ENCODE measurements at places on chromosomes 2 and 18.

- DNase-seq = no peak
These were observed 9.7 kb upstream of the RMC1 start for GRCh38 chr18:23493654-23494053.

GRCh38 chr18:27118973-27119372 lies 66.1 kb downstream of the CHST9 start:
- no peak for DNase-seq

DNA sequence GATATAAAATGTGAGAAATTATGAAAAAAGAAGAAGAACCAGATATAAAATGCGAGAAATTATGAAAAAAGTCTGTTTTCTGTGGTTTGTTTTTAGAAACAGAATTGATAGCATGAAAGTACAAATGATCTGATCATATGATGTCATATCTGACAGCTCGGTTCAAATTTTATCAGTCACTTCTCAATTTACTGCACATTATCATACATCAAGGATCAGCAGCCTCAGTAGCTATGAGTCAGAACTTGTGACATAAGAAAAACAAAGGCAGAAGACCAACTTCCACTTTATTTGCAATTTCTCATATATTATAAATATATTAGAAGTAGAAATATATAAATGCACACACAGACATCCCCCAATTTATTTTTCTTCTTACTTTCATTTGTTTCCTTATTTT lies 634.0 kb downstream of the LRP1B start:
- DNase-seq = no peak

DNA sequence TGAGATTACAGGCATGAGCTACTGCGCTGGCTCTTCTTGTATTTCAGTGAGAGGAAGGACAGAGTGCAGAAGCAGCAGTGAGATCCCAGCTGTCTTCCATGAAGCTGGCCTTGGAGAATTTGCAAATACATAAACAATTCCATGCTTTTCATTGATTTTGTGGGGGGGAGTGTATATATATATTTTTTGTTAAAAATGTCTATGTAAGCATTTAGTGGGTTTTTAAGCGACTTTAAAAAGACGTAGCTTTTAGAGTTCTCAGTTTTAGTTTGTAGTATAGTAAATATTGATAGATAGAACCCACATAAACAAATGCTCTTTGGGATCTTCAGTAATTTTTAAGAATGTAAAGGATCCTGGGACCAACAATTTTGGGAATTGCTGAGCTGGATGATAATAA lies 6.3 kb downstream of the RBFA start:
- no peak for DNase-seq

- no peak for DNase-seq
These were observed 950 bp downstream of the KLHL30 start for GRCh38 chr2:238139196-238140039.

GRCh38 chr2:215799194-215799593 lies 214.2 kb downstream of the MREG start:
- DNase-seq = no peak

DNA sequence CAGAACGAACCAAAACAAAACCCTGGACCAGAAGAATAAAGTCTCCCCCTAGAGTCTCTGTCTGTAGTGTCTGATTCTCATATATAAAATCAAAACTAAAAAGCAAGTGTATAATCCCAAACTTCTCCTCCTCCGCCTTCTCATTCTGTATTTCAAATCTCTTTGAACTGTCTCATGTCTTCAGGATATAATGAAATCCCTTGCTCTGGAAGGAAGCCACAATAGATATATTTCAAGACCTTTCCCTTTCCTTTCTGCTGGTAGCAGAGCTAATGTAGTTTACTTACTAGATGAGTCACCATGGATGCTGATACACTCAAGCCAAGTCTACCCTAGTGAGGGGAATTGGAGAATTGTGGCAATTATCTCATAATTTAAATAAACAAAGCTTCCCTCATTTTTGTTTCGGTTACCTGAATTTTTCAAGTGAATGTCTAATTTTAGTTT lies 33.5 kb upstream of the CCDC93 start:
- DNase-seq = no peak

DNA sequence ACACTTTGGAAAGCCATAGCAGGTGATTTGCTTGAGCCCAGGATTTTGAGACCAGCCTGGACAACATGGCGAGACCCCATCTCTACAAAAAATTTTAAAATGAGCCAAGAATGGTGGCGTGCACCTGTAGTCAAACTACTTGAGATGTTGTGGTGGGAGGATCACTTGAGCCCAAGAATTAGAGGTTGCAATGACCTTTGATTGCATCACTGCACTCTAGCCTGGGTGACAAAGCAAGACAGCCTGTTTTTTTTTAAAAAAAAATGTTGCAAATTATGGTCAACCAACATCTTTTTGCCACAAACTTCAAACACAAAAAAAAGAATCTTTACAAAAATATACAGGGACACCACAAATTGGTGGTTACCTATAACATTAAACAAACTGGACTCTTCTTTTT lies 40.3 kb downstream of the MEX3C start:
- DNase-seq = no peak

- DNase-seq = no peak
These were observed at the start of gene KIF1A for GRCh38 chr2:240819858-240820606. KIF1A (minus strand) TSS chr2:240820219; CDS start chr2:240797752, 22,467 bp downstream.

DNA sequence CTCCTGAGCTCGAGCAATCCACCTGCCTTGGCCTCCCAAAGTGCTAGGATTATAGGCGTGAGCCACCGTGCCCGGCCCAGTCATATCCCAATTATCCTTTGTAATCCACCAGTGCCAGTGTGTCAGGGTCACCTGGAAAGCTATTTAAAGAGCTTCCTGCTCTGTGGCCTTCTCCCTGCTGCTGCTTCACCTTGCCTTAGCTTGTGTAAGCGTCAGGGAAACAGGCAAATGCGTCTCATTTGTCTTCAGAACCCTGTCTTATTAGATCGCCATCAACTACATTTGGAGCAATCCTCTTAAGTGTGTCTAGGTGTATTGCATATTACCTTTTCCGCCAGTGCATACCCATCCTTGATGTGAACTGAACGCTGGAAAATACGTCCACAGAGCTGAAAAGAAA lies 10.2 kb downstream of the KIF5C start:
- no peak for DNase-seq

GRCh38 chr2:136116813-136117390 lies 1.0 kb downstream of the CXCR4 start:
- DNase-seq = no peak

GRCh38 chr2:121333231-121333630 lies 48.2 kb upstream of the TFCP2L1 start:
- DNase-seq = no peak

GRCh38 chr2:227348324-227348723 lies 23.3 kb downstream of the MFF start:
- no peak for DNase-seq

DNA sequence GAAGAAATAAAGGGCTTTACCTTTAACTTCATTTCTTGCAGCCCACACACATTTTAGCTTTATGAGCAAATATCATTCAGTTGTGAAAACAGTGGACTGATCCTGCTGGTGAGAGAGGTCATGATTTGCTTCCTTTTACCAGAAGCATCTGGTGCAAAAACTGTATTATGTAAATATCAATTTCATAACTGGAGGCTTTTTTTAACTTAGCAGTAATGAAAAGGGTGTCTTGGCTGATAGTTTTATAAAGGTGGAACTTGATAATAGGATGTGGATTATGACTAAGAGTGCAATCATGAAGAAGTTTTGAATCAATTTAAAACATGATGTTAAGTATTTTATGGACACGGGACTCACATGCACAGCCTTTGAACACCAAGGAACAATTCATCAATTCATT lies 304.4 kb downstream of the GULP1 start:
- no peak for DNase-seq

Measured in HFF-Myc (cell line).